ENCODE measurements at places on chromosomes 1 and 21.

DNA sequence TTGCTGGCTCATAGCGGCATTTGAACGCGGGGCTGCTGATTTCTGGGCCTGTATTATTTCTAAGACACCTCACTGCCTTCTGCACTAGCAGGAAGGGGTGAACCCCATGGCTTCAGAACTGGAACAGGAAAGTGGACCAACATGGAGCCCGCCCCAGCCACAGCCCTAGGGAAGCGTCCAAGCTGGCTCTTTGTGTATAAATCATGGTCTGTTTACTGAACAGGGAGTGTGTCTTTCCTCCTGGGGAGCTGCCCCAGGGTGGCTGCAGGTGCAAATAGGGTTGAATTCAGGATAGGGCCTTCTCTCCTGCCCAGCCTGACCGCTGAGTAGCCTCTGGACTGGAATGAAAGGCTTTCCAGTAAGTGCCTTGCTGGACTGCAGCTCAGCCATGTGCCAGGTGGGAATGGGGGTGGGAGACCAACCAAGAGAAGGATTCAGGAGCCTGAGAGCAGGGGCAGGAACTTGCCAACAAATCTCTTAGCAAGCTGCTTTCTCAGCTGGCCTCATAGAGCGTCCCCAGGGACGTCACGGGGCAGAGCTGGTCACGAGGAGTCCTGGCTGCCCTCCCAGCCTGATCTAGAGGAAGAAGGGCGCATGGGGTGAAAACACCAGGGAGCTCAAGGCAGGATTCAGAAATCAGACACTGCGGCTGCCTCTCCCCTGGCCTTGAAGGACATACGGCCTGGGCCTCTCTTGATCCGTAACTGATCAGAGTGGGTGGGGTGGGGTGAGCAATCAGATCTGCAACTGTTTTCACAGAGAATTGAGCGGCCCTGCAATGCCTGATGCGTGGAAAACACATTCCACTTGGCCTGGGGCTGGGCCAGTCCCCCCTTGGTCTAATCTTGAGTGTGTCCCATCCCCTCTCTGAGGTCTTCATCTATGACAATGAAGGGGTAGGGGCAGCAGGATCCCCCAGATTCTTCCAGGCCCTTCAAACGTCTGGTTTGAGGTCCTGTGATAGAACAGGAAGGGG is 56.5 kb upstream of the SELENON start:
- DNase-seq: no peak

- DNase-seq: no peak
Observed at GRCh38 chr21:38327984-38328383, 71.2 kb downstream of the KCNJ15 start.

DNA sequence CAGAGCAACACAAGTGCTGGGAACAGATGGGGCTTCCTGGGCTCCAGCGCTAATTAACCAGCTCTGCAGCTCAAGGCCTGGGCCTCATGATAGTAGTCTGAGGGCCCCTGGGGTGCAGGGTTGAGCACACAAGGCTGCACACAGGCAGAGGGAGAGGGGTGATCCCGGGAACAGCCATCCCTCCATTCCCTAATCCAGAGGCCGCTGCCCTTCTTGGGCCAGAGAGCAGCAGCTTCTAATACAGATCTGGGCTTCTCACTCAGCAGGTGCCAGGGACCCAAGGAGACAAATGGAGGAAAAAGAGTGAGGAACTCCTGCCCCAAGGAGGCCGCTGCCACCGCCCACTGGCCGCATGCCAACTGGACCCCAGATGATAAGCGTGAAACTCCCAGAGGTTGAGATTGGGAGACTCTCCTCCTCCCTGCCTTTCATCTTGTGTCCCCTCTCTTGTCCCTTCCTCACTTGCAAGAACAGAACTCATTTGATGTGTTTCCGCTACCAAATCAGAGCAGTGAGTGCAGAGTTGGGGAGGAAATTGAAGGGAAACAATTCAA is 58.0 kb upstream of the IFNAR2 start:
- DNase-seq: no peak

DNA sequence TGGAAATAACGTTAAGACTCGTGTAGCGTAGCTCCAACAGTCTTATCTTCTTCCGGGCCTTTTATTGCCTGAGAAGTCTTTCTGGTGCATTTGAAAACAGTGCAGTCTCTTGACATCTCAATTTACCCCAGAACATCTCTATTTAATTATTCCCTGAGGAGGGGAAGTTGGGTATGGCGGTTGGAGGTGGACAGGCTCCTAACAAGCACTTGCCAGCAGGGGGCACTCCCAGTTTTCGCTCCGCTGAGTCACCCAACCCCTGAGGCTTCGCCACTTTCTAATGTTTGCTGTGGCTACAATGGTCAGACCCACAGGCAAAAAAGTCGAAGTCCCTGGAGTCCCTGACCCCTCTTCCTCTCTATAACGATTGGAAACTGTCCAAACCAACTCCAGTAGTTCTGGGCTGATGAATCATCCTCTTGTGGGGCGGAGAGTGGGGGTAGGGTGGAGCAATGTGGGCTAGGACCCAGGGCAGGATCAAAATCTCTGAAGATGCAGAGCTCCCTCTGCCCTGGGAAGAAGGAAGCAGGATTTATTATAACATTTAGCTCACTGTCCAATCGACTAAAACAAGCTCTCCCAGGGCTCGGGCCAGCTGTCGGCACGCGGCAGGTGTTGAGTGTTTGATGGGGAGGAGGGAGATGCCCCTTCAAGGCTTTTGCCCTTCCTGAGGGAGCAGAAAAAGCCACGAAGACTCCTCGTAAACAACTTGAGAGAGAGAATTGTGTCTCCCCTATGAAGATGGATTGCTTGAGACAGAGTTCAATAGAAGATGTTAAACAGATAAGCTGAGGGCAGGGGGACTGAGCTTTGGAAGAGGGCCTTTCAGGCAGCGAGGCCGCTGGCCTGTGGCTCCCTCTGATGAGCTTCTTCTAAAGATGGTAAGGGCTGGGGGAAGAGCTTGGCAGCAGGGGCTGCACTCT is 85.7 kb downstream of the BRINP2 start:
- DNase-seq: no peak

GRCh38 chr1:67735806-67736627 is 51.0 kb downstream of the GADD45A start:
- peak; percentile 82 for DNase-seq

- no peak for DNase-seq
Observed at GRCh38 chr1:243447844-243448243, 192.0 kb downstream of the SDCCAG8 start.

DNA sequence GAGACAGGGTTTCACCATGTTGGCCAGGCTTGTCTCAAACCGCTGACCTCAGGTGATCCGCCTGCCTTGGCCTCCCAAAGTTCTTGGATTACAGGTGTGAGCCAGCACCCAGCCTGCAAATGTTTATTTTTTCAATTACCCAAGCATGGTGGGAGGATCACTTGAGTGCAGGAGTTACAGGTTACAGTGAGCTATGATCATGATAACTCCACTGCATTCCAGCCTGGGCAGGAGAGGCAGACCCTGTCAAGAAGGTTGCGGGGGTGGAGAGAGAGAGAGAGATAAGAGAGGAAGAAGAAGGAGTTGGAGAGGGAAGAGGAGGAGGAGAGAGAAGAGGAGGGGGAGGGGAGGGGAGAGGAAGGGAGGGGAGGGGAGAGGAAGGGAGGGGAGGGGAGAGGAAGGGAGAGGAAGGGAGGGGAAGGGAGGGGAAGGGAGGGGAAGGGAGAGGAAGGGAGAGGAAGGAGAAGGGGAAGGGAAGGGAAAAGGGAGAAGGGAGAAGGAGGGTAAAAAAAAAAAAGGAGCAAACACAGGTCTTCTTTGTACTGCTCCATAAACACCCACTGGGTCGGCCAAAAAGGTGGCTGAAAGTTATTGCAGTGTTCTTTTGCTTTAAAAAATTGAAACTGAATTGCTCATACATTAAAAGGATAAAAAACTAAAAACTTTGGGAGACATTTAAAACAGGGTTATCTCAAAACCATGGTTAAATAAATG is 5.8 kb upstream of the SLC9C2 start:
- DNase-seq: no peak

DNA sequence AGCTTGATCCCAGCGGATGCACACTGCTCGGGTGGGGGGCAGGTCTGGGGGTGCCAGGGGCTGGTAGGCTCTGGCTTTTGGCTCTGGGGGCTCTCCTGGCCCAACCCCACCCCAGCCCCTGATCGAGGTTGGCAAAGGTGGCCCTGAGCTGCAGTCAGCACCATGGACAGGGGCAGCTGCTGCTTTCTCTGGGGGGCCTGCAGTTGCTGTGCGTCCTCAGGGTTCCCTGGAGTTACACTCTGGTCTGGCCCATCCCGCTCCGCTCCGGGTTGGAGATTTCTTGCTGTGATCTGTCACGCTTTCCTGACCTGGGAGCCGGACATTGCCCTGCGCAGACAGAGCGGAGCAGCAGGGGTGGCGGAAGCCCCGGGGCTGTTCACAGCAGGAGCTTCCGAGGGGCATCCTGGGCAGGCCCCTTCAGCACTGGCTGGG is 8.0 kb upstream of the PLCH2 start:
- no peak for DNase-seq

- DNase-seq: no peak
Observed at GRCh38 chr1:23825762-23826522, 713 bp upstream of the HMGCL start.

GRCh38 chr21:41229509-41230248 is 61.7 kb downstream of the BACE2 start:
- no peak for DNase-seq

DNA sequence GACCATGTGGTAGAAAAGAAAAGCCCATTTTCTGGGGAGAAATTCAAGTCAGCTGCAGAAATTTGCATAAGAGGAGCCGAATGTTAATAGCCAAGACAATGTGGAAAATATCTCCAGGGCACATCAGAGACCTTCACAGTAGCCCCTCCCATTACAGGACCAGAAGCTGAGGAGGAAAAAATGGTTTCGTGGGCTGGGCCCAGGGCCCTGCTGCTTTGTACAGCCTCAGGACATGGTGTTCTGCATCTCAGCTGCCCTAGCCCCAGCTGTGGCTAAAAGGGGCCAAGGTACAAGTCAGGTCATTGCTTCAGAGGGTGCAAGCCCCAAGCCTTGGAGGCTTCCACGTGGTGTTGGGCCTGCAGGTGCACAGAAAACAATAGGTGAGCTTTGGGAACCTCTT is 108.3 kb downstream of the DMRTB1 start:
- no peak for DNase-seq

DNA sequence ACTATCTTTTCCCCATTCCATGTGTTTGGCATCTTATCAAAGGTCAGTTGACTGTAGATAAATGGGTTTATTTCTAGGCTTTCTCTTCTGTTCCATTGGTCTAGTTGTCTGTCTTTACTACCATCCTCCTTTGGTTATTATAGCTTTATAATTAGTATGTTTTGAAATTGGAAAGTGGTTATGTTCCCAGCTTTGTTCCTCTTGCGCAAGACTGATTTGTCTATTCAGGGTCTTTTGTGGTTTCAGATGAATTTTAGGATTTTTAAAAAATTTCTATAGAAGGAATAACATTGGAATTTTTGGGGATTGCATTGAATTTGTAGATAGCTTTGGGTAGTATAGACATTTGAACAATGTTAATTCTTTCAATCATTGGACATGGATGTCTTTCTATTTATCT is 77.0 kb upstream of the NBPF4 start:
- no peak for DNase-seq

GRCh38 chr1:226972931-226973330 is 32.8 kb downstream of the COQ8A start:
- no peak for DNase-seq

- DNase-seq: no peak
Observed at GRCh38 chr1:153677718-153678518, 570 bp upstream of the NPR1 start.

DNA sequence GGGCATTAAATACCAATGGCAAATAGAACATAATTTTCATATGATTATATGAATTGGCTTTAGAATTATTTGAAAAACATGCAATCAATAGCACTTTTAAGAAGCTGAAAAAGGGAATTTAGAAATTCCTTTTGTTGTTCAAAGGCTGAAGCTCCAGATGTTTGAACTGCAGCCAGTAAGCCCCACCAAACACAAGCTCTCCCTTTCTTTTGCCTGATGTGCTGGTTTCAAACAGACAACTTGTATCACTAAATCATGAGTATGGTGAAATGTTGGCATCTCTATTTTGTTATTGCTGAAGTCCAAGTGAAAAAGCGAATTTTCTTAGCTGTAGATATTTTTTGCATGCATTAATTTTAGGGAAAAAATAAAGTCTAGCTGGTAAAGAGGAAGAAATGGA is 27.5 kb upstream of the NCAM2 start:
- DNase-seq: no peak

- DNase-seq: no peak
Observed at GRCh38 chr21:18204931-18205330, 39.7 kb upstream of the CHODL start.

DNA sequence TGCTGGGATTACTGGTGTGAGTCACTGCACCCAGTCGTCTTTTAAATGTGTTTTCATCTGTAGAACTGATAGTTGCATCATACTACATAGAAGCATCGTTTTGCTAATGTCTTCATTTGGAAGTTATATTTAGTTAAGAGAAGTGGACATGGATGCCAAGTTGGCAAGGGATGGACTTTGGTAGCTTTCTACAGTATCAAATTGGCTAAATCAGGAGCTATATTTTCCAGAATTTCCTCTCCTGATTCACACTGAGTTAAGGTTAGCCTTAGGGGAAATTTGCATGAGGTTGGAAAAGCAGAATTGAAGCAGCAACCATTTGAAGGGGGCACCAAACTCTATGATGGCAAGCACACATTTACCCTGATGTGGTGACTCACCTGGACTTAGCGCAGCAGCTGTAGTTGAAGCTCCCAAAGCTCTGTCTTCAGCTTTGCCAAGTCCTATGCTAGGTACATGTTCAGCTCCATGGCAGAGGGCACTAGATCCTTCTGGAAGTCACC is 43.9 kb downstream of the DUSP10 start:
- DNase-seq: peak; percentile 56

- no peak for DNase-seq
Observed at GRCh38 chr21:27380303-27380702, 413.4 kb upstream of the ADAMTS5 start.

- no peak for DNase-seq
Observed at GRCh38 chr1:100076744-100077143, 56.0 kb downstream of the SASS6 start.

- peak; percentile 28 for DNase-seq
Observed at GRCh38 chr1:236393681-236394481, at the start of gene EDARADD. Gene EDARADD, plus strand, starts transcription at chr1:236394286. Its CDS starts 159 bp downstream, at chr1:236394445.
